ENCODE measurements at places on chromosomes 3 and 15.

DNA sequence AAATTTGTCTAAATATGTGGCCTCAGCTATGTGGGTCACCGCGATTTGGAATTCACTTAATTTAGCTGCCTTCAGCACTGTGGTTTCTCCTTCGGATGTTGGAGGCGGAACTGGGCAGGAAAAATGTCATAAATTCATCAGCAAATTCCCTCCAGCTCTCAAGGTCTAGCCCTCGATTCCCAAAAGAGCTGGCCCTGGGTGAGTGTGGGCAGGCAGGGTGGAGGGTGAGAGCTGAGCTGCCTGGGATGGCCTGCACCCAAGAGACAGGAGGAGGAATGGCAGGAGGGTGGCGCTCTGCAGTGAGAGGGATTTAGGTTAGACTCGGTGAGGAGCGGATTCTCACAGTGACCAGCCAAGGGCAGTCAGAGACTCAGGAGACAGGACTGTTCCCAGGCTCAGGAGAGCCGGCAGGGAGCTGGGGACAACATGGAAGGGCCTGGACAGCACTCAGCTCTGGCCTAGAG is 57.1 kb downstream of the FEM1B start:
- no peak for DNase-seq

- no peak for DNase-seq
Measured at GRCh38 chr3:23809294-23809693, 3.5 kb downstream of the UBE2E1 start.

- no peak for DNase-seq
Measured at GRCh38 chr3:95394286-95394685, 1331.4 kb downstream of the NSUN3 start.

GRCh38 chr3:112127522-112128494 is 5.2 kb downstream of the GCSAM start:
- no peak for DNase-seq

DNA sequence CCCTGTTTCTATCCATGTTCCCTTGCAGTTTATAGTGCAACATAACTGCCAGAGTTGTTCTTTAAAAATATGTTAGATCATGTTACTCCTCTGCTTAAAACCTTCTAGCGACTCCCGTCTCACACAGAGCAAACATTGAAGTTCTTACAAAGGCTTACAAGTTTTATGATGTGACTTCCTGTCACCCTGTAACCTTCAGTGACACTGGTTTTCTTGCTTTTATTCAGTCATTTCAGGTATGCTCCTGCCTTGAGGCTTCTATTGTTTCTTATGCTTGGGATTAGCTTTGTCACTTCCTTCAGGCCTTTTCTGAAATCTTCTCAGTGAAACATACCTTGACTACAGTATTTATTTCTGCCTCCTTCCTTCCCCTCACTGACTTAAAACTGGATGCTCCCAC is 252.1 kb downstream of the DOCK3 start:
- no peak for DNase-seq

DNA sequence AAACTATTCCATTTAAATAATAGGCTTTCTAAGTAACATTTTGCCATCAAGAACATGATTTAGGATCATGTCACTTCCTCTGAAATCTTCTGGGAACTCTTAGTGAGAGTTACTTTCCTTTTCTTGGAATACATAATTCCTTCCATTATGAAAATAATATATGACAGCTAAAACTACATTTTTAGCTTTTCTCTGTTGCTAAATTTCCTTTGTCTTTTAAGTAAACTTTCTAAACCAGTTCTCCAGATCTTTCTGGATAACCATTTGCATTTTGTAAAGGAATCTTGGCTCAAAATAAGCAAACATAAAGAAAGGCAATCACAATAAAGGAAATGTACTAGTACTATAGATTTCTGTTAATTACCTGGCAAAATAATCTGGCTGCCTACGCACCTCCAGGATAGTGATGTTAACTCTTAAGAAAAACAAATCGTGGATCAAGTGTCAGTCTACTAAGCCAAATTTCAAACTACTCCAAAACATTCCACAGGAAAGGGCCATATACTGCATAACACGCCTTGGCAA is 165.7 kb downstream of the ZNF385D start:
- DNase-seq: no peak

- DNase-seq: no peak
Measured at GRCh38 chr15:77611767-77612166, 20.9 kb downstream of the LINGO1 start.

DNA sequence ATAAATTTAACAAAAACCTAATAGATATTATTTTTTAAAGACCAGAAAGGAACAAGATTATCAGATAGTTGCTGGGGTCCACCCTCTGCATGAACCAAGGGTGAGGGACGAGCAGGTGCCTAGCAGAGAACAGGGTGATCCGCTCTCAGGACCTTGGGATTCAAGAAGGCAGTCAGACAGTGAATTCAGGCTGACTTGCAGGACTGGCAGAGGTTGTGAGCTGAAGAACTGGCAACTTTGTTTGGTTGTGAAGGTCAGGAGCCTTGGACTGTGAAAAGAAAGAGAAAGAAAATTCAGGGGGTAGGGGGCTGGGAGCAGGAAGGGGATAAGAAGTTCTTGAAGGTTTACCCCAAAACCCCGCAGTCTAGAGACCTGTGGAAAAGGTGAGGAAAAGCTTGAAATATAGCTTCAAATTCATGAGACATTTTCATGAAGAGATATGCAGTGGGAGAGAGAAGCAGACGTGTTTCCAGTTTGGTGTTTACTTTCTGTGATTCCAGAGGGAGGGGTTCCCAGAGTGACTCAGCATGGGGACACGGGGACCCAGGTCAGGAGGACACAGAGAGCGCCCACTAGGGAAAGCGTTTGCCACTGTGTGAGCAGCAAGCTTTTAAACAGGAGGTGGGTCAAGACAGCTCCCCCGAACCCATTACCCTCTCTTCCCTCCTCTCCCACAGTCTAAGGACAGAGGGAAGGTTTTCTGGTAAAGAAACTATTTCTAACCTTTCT is 217.2 kb upstream of the UMPS start:
- DNase-seq: no peak

DNA sequence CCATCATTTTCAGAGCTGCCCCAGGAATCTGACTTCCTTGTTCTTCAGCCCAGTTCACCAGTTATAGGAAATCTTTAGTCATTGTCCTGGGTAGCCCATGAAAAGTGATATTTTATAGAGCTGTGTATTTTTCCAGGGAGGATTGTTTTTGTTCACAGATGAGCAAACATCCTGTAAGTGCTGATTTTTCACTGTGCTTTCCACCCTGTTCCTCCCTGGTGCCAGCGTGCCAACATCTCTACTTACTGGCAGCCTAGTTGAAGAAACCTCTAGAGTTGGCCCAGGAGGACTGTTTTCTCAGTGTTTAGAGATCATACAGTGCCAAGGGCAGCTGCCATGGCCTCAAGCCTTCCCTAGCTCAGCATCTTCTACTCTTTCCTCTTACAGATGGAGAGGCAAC is 41.3 kb downstream of the ST6GAL1 start:
- DNase-seq: no peak

- no peak for DNase-seq
Measured at GRCh38 chr3:121989943-121990342, 32.1 kb downstream of the ILDR1 start.

DNA sequence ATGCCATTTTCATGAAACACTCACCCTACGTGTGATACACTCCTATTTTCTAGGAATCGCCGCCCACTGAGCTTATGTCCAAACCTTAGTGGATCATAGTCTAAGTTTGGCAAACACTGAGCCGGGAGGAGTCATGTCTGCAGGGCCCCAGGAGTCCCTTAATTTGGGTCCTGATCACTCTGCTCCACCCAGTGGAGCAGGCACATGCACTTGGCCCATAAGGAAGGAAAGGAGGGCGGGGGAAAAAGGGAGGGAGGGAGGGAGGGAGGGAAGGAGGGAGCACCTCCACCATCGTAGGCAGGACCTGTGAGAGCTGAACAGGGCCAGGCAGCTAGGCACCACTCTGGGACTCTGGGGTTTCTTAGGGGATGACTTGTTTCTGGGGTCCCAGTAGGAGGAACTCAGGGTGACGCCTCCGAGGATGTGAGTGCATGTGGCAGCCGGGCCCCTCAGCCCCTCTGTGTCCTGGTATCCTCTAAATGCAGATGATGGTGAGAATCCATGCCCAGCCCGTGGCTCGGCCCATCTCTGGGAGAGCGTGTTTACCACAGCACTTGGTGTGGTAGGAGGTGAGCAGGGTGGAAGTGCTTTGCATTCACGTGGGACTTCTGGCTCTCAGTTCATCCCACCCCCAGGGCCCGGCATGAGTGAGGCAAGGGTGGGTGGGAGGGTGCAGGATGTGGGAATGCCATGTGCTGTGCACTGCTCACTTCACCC is 109.4 kb downstream of the KLF13 start:
- DNase-seq: no peak

DNA sequence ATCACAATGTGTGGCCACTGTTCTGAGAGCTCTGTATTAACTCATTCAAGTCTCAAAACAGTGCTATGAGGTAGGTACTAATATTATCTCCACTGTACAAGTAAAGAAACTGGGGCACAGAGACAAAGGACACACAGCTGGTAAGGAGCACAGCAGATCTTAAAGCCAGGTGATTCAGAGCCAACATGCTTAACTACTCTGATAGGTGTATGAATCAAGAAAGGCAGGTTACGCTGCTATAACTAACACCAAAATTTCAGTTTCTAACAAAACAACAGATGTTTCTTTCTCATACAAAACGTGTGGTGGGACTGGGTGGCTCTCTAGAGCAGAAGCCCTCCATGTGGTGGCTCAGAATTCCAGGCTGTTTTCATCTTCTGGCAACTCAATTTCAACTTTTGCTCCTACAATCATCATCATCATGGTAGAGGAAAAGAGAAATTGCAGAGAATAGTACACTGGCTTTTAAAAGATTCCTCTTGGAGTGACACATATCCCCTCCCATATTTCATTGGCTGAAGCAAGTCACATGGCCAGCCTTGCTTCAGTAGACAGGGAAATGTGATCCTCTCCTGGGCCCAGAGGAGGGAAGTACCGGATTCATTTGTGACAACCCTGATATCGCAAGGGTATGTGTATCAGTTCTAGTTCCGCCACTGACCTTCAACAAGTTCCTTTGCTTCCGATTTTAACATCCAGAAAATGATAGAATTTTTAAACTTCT is 126.2 kb upstream of the PTX3 start:
- no peak for DNase-seq

Measured in T follicular helper cell (primary cell).